C1 segment of cervical spinal cord (tissue), 14 donors: ENCODE measurements at places on chromosomes 12 and 14.

DNA sequence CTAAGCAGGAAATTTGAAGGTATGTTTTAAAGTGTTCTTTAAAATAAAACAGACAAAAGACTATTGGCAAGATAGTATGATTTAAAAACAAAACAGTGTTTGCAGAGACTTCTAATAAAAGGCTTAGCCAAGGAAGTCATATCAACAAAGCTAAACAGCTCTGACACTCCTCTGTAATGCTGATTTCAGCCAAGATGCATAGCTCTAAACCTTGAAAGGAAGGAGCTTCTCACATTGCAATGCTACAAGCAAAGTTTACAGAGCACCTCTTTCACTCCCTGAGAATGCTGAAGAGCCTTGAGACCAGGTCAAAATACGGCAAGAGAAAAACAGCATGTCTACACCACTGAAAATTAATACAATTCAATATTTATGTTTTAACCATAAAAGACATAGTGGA, 51.8 kb downstream of the PARP11 start:
- DNase-seq = no peak

- no peak for DNase-seq
Observed at GRCh38 chr14:76753541-76754198, 7.6 kb upstream of the VASH1 start.

- no peak for DNase-seq
Observed at GRCh38 chr12:1206118-1206734, 215.2 kb downstream of the ERC1 start.

GRCh38 chr14:32764131-32764530, 174.5 kb upstream of the NPAS3 start:
- no peak for DNase-seq

GRCh38 chr14:70005281-70005805, 126.1 kb downstream of the SMOC1 start:
- no peak for DNase-seq

DNA sequence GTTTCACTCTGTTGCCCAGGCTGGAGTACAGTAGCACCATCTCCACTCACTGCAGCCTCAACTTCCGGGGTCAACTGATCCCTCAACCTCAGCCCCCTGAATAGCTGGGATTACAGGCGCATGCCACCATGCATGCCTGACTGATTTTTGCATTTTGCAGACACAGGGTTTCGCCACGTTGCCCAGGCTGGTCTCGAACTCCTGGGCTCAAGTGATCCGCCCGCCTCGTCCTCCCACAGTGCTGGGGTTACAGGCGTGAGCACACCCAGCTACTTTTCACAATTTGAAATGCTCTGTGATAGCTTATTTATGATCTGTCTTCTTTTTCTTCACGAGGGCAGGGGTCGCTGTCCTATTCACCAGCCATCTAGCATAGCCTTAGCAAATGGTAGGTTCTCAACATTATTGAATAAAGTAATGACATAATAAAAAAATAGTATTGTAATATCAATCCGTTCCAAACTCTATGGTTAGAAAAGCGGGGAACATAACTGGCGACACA, 477 bp upstream of the DDX47 start:
- no peak for DNase-seq

- DNase-seq = no peak
Observed at GRCh38 chr14:100448376-100448775, 125.2 kb downstream of the SLC25A47 start.

GRCh38 chr14:22233377-22233776, 355.6 kb downstream of the DAD1 start:
- DNase-seq = no peak

DNA sequence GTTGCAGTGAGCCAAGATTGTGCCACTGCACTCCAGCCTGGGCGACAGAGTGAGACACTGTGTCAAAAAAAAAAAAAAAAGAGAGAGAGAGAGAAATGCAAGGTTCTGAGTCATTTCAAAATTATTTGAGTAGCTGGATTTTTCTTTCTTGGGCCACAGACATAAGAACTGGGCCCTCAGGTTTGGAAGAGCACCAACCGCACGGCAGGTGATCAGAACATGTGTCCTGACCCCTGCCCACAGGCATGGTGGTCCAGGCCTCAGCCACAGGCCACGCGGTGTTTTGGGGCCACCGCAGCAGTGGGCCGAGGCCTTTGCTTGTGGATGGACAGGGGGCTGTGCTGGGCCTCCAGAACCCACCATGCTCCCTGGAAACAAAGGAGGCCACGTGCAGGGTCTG, 126.7 kb downstream of the CALM1 start:
- DNase-seq = no peak

- DNase-seq = no peak
Observed at GRCh38 chr12:55739025-55739378, 3.9 kb upstream of the GDF11 start.

- DNase-seq = no peak
Observed at GRCh38 chr12:10562306-10562933, 51.0 kb downstream of the MAGOHB start.

DNA sequence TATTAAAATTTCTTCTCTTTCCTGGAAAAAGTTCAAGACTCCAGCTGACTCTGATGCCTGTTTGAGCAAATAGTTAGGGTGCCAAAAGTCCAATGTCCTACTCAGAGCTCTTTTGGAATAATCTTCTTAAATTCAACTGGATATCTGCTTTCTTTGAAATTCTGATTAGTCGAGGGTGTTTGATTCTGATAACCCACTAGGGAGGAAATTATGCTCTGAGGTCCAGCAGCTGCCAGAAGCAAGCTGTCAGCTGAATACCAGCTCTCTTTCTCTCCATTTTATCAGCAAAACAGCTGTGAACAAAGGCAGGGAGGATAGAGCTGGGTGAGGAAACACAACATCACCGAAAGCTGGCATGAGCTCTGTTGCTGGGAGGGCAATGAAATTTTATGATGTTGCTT, 141.5 kb downstream of the CAND1 start:
- no peak for DNase-seq

DNA sequence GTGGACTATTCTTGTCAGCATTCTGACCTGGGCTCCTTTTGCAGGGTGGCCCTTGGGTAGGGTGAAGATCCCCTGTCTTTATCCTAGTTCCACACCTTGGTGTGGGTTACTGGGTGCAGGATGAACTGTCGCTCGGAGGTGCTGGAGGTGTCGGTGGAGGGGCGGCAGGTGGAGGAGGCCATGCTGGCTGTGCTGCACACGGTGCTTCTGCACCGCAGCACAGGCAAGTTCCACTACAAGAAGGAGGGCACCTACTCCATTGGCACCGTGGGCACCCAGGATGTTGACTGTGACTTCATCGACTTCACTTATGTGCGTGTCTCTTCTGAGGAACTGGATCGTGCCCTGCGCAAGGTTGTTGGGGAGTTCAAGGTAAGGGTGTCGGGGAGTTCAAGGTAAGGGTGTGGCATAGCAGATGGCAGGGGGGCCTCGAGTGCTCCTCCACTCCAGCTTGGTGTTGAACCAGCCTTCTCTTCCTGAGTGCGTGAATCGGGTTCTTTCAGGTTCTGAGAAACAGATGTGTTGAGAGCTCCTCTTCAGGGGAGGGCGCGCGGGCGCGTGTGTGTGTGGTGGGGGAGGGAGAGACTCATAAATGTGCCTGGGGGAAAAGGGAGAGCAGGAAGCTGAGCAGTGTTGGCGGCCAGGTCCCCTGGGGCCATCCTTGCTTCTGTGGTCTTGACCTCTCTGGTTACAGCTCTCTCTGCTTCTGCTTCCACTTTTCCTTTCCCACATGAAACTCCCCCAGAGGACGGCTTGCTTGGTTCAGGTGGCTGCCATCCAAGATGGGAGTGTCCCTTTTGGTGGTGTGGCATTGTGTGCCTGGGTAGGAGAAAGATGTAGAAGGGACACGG, 4.0 kb downstream of the ATG101 start:
- DNase-seq = no peak

- DNase-seq = no peak
Observed at GRCh38 chr14:102234331-102235264, 70.4 kb downstream of the MOK start.

DNA sequence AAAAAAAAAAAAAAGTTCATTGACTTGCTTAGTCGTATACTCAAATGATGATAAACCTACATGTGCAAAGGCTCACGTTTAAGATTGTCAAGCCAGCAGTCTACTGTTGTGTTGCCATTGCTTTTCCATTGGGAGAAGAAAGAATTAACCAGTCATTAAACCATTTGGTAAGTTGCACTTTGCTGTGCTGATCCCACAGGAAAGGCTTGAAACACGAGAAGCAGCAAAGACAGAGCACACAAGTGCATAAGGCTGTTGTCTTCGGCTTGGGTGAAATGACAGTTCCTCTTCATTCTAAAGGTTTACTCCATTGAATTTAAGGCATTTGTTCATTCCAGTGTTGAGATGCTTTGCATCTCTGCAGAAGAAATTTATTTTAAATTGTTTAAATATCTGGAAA, 50.1 kb downstream of the ZC3H14 start:
- DNase-seq = no peak

- DNase-seq = no peak
Observed at GRCh38 chr12:38053655-38054464, 262.7 kb upstream of the ALG10B start.

DNA sequence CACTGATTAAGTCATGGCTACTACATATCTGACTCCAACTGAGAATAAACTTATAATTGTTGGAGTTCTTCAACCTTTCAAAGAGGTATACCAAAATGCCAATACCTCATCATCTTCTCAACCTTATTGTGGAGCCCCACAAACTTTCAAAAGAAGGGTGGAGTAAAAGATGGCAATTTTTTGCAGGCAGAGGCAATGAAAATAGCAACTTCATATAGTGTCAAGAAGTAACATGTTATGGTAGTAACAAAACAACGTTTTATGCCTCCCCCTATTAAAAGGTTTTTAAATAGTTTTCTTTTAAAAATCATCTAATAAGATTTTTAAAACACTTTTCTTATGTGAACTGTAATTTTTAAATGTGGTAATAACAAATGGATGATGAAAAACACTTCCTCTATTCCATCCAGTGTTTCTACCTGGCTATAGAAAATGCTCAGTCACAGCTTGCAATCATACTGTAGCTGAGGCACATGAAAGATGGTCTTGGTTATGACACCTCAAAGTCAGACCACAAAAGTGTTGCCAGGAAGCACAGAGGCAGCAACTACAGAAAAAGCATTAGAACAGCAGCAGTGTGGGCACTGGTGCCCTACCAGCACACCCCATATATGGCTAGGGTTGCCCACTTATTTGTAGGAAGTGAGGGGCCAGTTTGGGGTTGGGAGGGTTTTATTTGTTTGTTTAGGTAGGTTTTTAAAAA, 7.0 kb downstream of the PPP1R12A start:
- no peak for DNase-seq

DNA sequence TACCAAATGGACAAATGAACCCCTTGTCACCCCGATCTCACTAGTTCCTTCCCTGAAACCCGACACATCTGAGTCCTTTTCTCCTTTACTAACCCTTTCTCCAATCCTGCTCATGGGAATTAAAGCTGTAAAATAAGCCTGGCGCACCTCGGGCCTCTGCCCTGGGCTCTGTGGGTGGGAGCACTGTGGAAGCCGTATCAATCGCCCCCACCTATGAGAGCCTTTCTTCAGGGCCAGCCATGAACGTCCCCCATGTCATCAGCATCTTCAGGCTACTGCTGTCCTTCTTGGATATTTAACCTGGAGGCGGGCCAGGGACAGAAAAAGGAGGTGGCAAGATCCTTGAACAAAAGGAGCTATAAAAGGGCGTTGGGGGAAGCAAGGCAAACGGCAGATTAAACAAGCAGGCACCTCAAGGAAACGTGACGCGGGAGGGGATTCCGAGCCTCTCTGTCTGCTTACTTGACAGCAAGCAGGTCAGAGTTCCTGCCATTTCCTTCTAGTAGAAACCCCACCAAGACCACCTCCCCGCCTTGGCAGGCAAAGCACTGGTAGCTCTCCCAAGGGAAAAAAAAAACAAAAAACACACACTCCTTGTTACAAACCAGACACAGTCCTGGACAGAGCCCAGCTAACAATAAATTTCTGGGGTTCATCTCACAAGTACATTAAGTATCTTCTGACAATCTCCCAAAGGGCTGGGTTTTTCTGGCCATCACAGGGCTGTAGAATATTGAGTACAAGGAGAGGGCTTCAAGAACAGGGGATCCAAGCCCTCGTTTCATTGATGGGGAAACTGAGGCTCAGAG, 62.9 kb downstream of the DPF3 start:
- no peak for DNase-seq

- DNase-seq = no peak
Observed at GRCh38 chr12:119869720-119870119, 7.4 kb downstream of the CIT start.

- no peak for DNase-seq
Observed at GRCh38 chr12:57523706-57524614, 1.3 kb downstream of the MBD6 start.

DNA sequence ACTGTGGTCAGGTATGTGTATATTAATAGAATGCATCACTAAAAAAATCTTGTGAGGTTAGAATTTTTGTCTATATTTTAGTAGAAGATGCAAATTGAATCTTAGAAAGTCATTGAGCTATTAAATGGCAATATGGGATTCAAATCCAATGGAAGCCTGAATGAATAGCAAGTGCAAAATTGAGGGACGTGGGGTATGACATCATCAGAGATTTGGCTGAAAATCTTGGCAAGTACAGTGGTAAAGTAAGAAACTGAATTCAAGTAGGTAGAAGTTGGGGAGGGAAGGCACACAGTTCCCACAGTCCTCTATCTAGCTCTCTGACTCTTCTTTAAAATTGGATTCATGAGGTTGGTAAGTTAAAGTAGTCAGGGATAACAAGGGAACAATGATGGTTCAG, 97.4 kb upstream of the SSTR1 start:
- no peak for DNase-seq

- DNase-seq = no peak
Observed at GRCh38 chr14:99012703-99013102, 259.3 kb downstream of the BCL11B start.

GRCh38 chr12:24909667-24910066, 39.2 kb downstream of the BCAT1 start:
- DNase-seq = no peak

- no peak for DNase-seq
Observed at GRCh38 chr14:52266179-52266578, 1.3 kb upstream of the PTGDR start.

- DNase-seq = no peak
Observed at GRCh38 chr14:100762089-100762515, 35.4 kb downstream of the DLK1 start.

DNA sequence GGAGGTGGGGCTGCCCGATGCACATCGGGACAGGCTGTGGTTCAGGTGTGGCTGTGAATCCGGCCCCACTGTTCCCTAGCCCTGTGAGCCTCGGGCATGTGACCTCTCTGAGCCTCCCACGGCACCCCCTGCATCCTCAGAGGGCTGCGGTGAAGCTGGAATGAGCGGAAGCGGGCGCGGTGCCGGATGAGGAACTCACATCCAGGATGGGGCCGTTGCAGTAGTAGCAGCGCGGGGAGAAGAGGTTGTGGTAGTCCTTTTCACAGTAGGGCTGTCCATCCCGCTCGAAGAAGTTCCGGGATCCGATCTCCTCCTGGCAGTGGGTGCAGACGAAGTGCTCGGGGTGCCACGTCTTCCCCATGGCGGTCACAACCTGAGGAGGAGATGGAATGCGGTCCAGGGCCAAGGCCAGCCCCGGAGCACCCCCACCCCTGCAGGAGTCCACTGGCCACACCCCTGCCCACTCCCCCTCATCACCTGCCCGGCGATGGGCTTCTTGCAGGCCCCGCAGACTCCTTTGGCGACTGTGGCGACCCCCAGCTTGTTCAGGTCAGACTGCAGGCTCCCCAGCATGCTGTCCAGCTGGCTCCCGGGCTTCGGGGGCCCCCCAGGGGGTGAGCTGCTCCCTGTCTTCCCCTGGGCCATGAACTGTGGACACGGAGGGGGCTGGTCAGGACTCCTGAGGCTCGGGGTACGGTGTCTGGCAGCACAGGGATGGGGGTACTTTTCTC, 13.9 kb upstream of the RPLP0 start:
- DNase-seq = no peak
